Activated CD4-positive, alpha-beta memory T cell treated with anti-CD3 and anti-CD28 coated beads for 36 hours (primary cell): ENCODE measurements at places on chromosomes 13 and 19.

GRCh38 chr13:24218977-24219376 is 58.5 kb downstream of the SPATA13 start:
- no peak for DNase-seq

DNA sequence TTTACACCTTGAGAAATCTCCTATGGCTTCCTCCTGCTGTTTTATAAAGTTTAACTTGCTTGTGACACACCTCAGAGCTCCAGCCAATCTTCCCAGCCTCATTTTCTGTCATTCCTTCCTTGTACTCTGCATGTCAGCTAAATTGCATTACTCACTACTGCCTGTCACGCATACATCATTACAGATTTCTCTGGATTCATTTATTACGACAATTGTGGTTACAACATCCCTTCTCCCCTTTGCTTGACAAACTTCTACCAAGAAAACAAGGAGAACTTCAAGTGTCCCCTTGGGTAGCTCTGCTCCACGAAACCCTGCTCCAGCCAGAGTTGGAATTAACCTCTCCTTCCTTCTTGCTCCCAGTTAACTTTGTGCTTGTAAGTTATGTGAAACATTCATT is 22.0 kb upstream of the GPR18 start:
- no peak for DNase-seq

- DNase-seq, result no peak
Measured at GRCh38 chr13:99282264-99283231, 24.4 kb upstream of the GPR18 start.

- DNase-seq, result no peak
Measured at GRCh38 chr19:39843919-39844793, 2.0 kb downstream of the FBL start.

GRCh38 chr19:5947435-5947834 is 30.5 kb downstream of the RANBP3 start:
- DNase-seq, result no peak

DNA sequence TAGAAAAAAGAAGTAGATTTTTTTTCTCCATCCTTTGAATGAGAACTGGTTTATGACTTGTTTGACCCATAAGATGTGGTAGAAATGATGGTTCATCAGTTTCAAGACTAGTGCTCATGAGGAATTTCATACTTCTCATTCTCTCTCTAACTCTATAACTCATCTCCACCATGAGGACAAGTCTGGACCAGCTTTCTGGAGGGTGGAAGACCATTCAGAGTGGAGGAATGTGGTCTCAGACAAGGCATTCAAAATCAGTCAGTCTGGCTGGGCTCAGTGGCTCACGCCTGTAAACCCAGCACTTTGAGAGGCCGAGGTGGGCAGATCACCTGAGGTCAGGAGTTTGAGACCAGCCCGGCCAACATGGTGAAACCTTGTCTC is 3.5 kb upstream of the EID2 start:
- DNase-seq, result no peak

DNA sequence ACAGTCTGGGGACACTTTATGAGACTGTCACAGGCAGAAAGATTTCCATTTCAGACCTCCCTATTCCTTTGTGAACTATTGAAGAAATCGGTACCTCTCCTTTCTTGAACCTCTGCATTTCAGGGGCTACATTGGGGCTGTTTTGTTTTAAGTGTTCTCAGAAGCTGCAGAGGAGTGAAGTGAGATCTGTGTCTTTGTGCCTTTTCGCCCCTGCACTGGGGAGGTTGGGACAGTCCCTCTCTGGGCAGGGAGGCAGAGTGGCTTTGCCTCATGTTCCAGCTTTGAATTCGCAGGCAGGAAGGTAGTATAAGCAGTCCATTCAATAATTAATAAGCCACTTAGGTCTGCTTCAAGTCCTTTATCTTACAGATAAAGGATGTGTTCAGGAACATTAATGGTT is 9.5 kb upstream of the AMER2 start:
- no peak for DNase-seq

GRCh38 chr13:101325423-101325822 is 90.9 kb downstream of the NALCN start:
- no peak for DNase-seq

- DNase-seq, result no peak
Measured at GRCh38 chr13:91101381-91101780, 246.1 kb upstream of the MIR17HG start.

DNA sequence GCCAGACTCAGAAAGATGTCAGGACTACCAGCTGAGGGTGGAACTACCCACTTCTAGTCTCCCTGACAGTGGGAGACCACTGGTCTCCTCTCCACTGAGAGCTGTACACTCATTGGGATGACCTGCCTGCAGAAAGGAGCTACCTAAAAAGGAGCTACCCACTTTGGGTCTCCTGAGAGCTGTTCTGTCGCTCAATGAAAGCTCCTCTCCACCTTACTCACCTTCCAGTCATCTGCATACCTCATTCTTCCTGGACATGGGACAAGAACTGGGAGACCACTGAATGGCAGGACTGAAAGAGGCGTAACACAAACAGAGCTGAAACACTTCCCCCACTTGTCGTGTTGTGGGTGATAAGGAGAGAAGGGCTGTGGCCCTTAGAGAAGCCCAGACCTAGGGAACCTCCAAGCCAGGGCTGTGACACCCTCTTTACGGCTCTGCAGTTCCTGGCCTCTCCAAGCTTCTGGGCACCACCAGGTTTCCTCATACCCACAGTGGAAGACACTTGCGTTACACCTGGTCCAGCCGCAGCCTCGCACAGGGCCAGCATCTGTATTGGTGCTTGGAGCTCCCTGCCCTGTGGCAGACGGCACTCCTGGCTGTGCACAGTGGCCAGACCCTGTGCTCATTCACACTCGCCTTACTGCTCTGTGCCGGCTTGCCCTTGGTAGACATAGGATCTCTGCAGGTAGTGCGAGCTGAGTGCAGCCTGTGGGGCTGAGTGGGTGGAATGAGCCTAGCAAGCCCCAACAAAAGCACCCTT is 54.9 kb upstream of the SLITRK6 start:
- DNase-seq, result no peak

- no peak for DNase-seq
Measured at GRCh38 chr19:8147582-8147978, 1.8 kb downstream of the FBN3 start.

GRCh38 chr13:73913079-73913740 is 221.0 kb downstream of the KLF12 start:
- no peak for DNase-seq

DNA sequence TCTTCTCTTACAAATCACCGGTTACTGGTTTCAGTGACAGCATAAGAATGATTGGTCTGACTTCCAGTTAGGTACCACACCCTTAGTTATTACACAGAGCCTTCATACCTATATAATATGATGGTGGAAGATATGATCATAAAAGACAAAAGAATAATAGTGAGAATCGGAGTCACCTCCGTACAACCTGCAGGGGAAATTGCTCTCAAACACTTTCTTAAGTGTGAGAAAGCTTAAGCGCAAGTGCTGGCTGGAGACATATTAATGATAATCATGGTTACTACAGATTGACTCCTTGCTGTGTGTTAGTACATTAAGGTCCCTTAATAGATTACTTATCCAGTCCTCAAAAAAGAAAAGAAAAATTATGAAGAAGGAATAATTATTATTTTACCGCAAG is 1.8 kb upstream of the LHFPL6 start:
- DNase-seq, result no peak

DNA sequence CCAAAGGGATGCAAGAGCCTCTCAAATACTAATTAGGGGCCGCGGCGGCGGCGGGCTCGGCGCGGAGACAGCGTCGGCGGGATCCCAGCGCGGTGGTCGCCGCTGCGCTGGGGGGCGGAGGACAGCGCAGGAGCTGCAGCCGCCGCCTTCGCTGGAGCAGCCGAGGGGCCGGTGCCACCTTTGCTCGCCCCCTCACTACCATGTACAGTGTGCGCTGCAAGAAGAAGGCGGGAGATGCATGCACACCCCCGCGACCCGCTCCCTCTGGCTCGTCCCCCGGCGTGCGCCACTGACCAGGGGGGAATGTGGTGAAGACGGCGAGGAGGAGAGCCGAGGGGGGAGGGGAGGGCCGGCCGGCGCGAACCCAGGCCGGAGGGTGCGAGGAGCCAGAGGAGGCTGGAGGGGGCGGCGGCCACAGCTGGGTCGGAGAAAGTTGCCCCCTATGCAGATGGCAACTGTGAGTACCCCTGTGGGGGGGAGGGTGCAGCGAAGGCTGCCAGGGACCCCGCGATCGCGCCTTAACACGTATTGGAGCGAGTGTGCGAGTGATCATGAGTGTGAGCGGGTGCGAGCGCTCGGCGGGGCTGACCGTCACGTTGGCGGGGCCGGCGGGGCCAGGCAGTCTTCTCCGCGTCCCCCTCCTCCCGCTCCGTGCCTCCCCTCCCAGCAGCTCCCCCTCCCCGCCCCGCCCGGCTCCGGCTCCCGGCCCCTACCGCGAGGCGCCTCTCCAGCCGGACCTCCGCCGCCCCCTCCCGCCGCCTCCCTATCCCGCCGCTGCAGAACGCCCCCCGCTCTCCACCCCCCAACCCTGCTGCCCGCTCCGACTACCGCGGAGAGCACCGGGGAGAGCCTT is 808 bp downstream of the SLITRK5 start:
- no peak for DNase-seq

DNA sequence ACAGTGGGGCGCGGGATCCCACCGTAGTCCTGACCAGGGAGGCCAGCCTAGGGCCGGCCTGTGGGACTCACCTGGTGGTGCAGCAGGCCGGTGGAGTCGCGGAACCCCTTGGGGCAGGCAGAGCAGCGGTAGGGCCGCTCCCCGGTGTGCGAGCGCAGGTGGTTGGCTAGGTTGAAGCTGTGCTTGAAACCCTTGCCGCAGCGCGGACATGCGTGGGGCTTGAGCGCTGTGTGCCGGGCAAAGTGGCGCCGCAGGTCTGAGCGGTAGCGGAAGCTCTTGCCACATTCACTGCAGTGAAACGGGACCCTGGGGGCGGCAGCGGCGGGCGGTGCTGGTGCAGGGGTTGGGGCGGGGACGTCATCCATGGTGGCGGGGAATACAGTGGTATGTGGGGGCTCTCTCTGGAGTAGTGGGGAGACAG is 1.8 kb downstream of the FIZ1 start:
- no peak for DNase-seq

GRCh38 chr19:1397838-1398237 is 3.5 kb downstream of the GAMT start:
- DNase-seq, result no peak

DNA sequence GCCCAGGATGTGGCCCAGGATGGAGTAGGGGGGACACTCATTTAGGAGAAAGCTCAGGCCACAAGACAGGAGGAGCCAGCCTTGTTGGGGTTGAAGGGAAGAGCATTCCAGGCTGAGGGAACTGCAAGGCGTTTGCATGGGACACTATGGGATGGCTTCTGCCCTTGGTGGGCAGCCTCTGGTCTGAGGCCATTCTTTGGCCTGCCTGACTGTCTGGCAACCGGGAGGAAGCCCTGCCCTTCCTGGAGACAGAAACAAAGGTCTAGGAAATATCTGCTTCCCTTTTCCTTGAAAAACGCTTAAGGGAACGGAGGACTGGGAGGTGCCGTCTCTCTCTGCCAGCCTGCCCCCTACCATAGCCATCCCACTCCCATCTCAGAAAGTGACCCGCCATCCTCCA is 2.8 kb upstream of the ICAM1 start:
- DNase-seq, result no peak

DNA sequence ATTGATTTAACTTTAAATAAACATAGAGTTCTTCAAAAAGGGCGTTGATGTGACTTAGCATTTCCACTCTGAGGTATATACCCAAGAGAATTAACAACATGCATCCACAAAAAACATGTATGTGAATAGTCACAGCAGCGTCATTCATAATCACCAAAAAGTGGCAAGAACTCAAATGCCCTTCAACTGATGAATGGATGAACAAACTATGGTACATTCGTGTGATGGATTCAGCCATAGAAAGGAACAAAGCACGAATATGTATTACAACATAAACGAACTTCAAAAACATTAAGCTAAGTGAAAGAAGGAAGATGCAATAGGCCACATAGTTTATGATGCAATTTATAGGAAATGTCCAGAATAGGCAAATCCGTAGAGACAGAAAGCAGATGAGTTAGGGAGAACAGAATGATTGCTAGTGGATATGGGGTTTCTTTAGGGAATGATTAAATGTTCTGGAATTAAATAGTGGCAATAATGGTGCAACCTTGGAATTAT is 72.3 kb upstream of the UQCRFS1 start:
- no peak for DNase-seq

GRCh38 chr13:91406619-91407018 is 8.2 kb downstream of the GPC5 start:
- peak; percentile 21 for DNase-seq

GRCh38 chr19:2603334-2603733 is 99.2 kb downstream of the GNG7 start:
- DNase-seq, result no peak

- peak; percentile 75 for DNase-seq
Measured at GRCh38 chr19:52248241-52248640, 21.1 kb upstream of the ZNF766 start.

DNA sequence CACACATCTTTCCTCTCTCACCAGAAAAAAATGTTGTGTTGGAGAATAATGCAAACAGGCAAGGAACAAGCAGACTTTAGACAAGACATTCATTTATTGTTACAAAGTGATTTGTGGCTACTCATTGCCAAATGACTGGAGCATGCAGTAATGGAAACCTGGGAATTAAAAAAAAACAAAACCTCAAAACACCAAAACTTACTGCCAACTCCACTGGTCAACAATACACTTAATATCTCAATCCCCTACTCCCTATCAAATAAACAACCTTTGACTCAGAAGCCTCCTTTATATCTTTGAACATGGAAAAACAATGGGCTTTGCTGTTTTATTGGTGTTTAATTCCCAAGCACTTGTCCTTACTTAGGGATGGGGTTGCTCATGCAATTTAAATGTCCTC is 112.8 kb downstream of the POSTN start:
- DNase-seq, result no peak

DNA sequence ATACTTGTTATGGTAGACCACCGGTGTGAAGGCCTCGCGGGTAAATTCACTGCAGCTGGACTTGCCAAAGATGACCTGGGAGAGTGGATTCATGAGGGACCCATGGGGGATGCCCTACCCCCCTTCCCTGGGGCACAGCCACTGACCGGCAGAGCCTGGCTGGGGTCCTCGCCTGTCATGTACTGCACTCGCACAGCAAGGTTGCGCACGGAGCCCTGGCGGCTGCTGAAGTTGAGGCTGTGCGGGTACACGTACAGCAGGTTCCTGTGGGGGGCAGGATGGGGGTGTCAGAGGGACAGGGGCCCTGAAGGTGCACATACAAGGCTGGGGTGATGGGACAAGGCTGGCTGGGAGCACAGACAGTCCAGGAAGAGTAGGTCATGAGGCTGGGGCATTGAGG is 1.4 kb upstream of the ANGPTL8 start:
- DNase-seq, result no peak
